GF-D8 (cell line): ENCODE measurements at places on chromosomes 12 and 14.
A peak's percentile ranks its signal among the peaks of the same experiment; 100 is the strongest.

- DNase-seq, result no peak
Measured at GRCh38 chr12:68559246-68559645, 51.5 kb upstream of the RAP1B start.

DNA sequence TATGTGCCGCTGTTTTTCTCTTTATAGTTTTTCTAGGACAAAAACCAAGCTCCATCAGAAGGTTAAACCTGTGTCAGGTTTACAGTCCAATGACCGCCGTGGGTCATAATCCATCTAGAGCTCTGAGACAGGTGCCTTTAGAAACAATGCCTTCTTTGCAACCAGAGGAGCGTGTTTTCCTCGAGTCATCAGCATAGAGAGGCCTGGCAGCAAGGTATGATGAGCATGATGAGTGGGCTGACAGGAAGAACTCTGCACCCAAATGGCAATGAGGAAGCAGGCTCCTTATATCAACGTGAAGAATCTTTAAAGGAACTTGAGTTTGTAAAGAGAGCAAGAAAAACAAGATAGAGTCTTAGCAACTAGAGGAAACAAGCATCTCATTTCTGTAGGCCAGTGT is 60.5 kb upstream of the NUDT4 start:
- no peak for DNase-seq

GRCh38 chr12:50185301-50185895 is 18.2 kb upstream of the CERS5 start:
- DNase-seq, result no peak

- DNase-seq, result no peak
Measured at GRCh38 chr12:25009496-25010092, 60.7 kb upstream of the BCAT1 start.

DNA sequence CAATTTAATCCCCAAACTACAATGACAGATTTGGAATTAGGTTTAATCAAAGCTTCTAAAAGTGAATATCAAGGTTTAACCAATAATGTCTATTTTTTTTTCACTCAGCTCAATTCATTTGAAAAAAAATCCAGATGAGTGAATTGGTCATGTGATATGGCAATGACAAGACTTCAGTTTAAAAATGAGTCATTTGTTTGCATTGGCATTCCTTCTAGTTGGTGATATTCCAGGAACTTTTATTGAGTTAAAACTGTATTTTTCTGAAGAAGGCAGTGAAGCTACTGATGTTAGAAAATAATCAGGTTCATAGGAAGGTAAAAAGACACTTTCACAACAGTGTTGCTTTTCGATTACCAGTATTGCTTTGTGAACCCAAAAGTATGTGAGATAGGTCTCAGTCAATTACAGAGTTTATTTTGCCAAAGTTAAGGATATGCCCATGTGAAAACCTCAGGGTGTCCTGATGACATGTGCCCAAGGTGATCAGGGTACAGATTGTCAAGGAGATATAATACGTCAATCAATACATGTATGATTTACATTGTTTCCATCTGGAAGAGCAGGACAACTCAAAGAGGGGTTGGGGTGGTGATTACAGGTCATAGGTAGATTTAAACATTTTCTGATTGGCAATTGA is 1214.9 kb downstream of the GALC start:
- no peak for DNase-seq

DNA sequence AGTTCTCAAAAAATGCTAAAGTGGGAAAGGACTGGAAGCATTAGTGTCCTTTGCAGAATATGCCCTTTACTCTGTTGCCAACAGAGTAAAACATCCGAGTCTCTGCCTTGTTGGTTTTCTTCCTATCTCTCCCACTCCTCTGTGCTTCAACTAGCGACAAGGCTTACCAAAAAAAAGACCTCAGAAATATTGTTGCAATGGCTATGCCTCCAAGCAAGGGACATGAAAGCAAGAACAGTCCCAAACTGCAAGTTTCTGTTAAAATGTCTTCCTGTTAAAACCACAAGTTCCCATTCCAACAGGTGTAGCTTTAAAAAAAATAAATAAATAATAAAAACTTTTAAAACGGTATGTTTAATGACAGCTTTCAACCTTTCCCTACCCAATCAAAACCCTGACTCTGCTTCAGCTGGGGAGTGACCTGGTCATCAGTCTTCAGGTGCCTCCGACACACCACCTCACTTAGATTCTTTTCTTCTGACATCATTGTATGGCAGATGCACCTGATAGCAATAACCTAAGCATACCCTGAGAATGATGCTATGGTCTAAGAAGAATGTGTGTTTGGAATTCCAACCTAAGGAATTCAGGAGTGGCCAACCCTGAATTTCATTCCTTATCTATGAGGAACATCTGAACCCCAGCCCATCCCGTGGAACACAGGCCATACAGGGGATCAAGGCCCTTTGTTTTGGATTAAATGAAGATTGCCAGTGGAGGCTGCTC is 81.0 kb downstream of the RPS29 start:
- DNase-seq, result no peak

GRCh38 chr12:5230861-5231260 is 187.2 kb downstream of the KCNA5 start:
- DNase-seq, result no peak

- DNase-seq, result no peak
Measured at GRCh38 chr12:114852976-114853529, 169.1 kb upstream of the TBX3 start.

- DNase-seq, result no peak
Measured at GRCh38 chr12:110543252-110543959, 39.7 kb downstream of the PPTC7 start.

- DNase-seq, result no peak
Measured at GRCh38 chr14:22486675-22487074, 102.3 kb downstream of the DAD1 start.

GRCh38 chr12:57726151-57726883 is 12.2 kb downstream of the AGAP2 start:
- no peak for DNase-seq

- no peak for DNase-seq
Measured at GRCh38 chr12:104788840-104789271, 169.2 kb downstream of the SLC41A2 start.

DNA sequence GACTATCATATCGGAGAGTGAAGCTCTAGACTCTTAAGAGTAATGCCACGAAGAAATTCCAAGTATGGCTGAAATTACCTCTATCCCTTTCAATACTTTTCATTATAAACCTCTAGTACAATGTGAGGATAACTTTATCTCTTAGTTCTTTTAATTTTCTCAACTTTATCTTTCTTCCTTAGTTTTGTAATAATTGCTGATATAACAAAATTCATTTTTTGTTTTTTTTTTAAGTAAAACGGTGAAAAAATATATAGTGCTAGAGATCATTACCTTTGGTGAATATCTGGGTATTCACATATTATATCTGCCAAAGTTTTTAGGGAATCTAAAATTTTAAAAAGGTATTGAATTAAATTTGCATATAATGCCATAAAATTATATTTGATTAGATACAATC is 19.5 kb upstream of the DNAAF2 start:
- DNase-seq, result no peak

DNA sequence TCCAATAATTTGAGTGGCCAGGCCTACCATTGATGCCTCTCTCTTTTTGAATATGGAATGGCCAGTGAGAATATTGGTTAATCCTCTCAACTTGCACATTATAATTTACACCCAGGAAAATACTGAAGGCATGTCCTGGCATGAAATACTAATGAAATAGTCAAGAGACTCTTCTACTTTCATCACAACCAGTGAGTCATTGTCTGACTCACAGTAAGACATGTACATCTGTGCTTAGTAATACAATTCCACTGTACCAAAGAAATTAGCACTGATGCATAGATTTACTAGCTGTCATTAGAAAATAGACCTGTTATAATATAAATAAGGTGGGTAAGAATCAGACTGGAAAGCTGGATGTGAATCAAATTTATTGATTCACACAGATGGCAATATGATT is 31.6 kb downstream of the KCNC2 start:
- DNase-seq, result no peak

DNA sequence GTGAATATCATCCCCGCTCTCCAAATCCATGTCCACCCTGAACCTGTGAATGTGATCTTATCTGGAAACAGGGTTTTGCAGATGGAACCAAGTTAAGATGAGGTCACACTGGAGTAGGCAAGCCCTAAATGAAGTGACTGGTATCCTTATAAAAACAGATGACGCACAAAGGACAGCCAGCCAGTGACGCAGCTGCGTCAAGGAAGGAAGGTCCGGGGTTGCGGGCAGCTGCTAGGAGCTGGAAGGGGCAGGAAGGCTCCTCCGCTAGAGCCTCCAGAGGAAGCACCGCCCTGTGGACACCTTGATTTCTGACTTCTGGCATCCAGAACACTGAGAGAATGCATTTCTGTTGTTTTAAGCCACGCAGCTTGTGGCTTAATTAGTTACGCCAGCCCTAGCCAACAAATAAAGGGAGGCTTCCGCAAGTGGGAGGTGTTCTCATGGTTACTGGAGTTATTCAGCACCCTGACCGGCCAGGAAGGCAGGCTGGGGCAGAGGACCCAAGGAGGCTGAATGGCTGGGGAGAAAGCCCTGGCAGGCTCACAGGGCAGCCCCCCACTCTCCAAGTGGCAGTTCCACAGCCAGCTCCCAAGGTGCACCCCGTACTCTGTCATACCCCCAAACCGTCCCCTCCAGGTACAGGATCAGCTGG is 127.6 kb upstream of the NCOR2 start:
- peak; percentile 37 for DNase-seq

DNA sequence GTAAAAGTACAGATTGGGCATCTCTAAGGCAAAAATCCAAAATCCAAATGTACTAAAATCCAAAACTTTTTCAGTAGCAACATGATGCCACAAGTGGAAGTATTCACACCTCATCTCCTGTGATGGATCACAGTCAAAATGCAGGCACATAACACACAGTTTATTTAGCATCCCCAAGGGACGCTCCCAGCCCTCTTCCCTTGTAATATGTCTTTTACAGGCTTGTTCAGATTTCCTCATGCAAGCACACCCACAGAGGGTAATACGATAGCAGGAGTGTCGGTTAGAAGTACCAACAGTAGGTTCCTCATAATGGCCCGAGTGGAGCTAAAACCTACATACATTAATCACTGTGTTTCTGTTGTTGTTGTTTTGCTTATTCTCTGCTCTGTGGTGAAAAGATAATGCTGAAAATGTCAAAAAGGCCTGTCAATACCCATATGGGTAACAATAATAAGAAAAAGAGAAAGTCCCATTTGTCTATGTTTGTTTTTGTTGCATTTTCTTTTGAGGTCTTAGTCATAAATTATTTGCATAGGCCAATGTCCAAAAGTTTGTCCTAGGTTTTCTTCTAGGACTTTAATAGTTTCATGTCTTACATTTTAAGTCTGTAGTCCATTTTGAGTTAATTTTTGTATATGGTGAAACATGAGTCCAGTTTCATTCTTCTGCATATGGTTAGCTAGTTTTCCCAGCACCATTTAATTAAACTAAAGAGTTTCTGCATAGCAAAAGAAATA is 133.1 kb downstream of the LRIG3 start:
- DNase-seq, result no peak

- DNase-seq, result no peak
Measured at GRCh38 chr12:49377386-49377785, 10.1 kb downstream of the SPATS2 start.

DNA sequence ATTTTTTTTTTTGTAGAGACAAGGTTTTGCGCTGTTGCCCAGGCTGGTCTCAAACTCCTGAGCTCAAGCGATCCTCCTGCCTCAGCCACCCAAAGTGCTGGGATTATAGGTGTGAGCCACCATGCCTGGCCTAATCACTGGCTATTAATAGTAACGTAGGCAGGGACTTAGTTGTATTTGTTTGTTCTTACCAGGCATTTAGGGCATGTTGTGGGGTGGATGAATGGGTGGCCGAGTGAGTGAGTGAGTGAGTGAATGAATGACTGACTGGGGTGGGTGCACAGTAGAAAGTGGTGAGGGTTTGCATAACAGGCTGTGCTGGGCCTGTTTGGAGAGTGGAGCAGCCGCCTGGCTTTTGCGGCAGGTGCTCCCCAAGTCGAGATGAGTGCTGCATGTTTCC is 87.0 kb downstream of the FOXN4 start:
- DNase-seq, result no peak

- no peak for DNase-seq
Measured at GRCh38 chr14:20116748-20117147, 6.2 kb downstream of the OR4K17 start.

- no peak for DNase-seq
Measured at GRCh38 chr14:34450542-34450915, 11.5 kb downstream of the SPTSSA start.

- no peak for DNase-seq
Measured at GRCh38 chr14:34120185-34120977, 169.5 kb upstream of the EGLN3 start.

- DNase-seq, result no peak
Measured at GRCh38 chr14:60327447-60328331, 78.7 kb downstream of the PPM1A start.

DNA sequence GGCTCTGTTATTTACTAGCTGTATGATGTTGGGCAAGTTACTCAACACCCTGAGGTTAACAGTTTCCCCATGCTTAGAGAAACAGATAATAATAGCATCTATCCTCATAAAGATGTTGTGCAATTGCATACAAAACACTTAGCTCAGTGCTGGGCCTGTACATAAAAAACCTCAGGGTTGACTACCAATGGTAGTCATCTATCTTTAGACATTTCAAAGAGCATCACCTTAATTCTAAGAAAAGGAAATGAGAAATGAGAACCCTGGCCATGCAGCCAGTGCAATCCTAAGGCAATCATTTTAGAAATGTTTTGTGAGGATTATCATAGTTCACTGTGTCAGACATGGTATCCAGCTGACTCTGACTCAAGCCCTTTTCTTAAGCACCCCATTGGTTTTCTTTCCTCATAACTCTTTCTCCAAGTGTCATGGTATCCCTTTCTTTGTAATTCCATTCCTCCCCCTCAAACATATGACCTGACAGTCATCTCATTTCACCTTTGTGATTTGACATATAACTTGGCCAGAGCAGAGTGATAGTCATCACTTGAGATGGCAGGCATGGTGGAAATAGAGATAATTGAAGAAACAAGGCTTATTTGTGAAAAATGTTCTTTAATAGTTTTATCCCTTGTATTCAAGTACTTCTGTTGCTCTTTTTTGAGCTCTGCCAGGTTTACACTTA is 29.5 kb upstream of the OSBPL8 start:
- DNase-seq, result peak; percentile 94

DNA sequence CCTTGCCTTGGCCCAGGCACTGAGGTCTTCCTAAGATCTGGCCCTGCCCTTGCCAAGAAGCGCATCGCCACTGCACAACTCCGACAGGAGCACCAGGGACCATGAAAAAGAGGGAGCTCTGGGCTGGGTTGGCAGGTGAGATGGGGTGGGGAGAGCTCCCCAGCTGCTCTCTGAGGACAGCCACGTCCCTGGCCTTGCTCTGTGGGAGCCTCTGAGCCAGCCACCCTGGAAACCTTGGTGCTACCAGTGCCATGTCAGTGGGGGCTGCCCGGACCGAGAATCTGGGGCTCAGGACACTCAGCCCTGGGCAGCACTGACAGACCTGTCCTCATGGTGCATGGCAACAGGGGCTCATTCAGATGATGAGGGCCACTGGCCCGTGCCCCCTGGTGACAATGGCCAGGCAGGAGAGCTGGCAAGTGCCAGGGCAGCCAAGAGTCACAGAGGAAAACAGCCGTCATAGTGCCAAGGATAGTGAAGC is 134.8 kb downstream of the ZFP36L1 start:
- DNase-seq, result no peak

DNA sequence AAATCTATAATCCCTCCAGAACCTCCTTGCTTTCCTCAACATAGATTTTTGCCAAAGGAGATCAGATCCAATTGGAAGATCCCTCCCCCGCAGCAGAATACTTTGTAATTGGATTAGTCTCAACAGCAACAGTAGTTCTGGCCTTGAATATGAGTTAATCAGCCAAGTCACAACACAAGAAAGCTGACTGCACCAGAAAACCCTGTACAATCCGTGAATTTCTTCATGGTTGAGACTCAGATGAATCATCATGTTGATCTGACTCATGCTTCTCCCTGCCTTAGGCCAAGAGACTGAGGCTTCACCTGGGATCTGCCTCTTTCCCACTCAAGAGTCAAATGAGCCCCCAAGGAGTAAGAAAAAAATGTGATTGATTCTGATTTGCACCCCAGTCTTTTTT is 3.0 kb upstream of the METTL17 start:
- DNase-seq, result no peak
